Suppressor macrophage (primary cell): ENCODE measurements at places on chromosomes 16 and 17.

DNA sequence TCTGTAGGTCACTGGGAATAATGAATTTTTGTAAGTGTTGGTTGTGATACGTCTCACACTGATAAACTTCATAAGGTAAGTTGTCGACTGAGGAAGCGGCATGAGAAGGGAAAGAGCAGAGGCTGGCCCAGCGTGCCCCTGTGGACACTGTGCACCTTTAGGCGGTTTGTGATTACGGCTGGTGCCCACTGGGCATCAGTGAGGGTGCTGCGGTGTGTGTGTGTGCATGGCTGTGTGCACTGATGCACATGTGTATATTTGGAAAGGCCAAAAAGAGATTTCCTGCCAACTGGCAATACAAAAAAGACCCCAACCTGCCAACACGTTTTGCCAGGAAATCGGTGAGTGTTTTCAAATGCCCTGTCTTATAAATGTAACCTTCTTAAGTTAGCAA, 11.9 kb downstream of the IRF8 start:
- no peak for DNase-seq

GRCh38 chr17:59361916-59362810, 30.7 kb downstream of the YPEL2 start:
- DNase-seq = no peak

DNA sequence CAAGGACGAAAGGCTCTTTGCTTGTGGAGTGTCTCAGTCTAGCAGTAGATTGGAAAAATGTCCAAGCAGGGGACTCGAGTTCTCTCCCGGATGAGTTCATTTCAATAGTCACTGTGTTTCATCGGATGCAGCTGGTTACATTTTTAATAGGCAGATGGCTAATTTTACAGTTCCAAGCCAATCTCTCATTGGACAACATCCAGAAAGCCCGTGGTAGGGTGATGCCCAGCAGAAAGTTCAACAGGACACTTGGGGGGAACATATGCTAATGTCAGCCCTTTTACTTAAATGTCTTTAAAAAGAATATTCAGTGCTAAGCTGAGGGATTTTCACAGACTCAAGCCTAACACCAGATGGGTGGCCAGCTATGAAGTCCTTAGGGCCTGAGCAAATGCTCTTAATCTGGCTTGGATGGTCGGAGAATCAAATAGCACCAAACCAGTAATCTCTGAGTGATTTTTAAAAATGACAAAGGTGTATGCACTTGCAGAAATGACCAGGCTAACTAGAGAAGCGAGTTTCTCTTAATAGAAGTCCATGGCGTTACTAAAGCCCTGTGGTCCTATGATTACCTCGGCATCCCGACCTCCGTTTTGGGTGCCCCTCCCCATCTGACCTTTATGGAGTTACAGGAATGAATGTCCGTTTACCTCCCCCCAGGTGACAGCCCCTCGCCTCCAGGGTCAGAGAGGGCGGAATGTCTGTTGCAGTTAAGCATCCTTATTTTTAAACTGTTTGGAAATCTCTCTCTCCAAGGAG, 289.2 kb upstream of the SALL1 start:
- DNase-seq = no peak

DNA sequence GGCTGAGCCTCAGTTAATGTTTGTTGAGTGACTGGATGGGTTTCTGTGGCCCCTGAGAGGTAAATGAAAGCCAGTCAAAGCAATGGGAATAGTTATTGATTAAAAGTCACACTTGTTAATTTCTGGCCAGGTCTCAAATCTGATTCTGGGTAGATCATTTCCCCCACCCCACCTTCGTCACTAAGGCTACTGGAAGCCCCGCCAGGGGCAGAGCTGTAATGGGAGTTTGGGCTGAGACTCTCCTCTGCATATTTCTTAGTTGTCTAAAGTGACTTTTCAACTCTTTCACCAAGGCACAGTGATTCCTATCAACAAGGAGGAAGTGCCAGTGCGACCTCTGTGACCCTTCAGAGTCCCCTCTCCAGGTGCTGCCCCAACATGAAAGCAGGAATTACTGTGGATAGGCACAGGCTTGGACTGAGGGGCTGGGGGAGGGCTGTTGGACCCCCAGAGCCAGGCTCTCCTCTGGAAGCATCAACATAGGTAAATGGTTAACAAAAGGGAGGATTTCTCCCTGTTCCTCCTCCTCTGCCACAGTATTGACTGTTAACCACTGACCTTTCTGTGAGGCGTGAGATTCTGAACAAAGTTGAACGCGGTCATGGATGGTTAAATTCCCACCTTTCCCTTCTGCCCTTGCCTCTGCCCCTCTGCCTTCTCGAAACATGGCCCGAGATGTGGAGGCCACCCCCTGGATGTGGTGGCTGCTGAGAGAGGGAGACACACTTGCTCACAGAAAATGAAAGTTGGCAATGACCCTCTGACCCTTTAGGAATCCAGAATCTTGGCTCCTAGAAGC, 20.8 kb upstream of the TBX2 start:
- no peak for DNase-seq

DNA sequence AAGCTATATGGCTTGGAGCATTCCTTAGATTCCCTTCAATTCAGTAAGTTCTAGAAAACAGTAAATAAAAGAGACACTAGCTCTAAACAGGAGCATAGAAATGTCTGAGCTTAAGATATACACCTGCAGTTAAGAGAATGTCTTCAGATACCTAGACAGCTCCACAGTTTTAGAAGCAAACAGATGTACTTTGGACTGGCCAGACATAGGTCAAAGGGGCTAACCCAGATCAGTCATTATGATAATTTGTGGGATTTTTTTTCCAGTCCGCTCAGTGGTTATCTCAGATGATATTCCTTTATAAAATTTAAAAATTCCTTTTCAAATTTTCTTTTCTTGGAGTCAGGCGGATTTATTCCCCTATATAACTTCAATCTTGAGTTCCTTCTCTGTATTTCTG, 65.8 kb upstream of the RASL10B start:
- no peak for DNase-seq

DNA sequence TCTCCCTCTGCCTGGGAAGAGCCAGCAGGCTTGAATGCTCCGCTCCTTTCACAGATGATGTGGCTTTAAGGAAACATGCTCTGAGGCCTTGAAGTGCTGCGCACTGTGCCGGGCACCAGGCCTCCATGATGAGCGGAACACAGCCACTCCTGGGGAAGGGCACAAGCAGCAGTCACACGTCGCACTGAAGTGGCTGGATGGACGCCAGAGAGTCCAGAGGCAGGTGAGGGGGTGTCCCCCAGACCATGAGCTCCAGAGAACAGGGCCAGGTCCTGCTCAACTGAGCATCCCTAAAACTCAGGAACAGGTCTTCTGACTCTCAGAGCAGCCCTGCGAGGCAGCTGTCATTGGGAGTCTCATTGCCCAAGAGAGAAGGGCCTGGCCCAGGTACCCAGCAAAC, 35.6 kb downstream of the PEMT start:
- no peak for DNase-seq

DNA sequence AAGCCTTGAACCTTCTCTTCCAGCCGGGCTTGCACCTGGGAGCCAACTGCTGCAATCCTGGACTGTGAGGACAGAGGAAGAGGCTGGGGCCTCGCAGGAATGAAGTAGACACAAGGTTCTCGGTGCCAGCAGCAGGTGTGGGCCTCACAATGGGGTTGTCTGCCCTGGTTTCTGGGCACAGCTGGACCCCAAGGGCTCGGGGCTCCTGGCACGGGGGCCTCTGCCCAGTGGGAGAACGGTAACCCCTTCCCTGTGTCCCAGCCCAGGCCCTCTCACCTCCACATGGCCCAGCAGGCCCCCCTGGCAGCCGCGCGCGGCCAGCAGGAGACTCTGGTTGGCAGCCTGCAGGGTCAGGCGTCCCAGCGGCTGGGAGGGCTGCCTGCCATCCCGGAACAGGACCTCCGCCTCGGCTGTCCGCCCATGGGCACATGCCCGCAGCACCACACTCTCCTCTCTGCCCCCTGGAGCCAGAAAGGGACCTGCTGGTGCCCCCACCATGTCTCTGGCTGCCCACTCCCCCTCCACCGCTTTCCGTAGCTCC, 46.9 kb downstream of the RMI2 start:
- DNase-seq = no peak

DNA sequence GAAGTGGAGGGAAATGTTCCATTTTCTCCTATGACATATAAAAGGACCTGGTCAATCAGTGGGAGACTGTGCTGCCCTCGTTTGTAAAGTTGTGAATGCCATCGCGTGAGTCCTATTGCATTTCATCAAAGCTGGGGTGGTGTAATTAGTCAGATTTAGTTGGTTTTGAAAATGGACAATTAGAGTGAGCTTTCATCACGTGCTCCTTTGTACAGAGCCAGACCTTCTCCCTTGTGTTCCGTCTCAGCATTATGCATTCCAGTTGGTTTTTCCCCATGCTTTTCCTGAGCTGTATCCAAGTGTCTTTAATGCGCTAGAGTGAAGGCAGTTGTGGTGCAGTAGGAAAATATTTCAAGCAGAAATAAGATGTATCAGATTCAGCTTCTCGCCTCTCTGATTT, 10.4 kb downstream of the SEC14L1 start:
- DNase-seq = no peak

DNA sequence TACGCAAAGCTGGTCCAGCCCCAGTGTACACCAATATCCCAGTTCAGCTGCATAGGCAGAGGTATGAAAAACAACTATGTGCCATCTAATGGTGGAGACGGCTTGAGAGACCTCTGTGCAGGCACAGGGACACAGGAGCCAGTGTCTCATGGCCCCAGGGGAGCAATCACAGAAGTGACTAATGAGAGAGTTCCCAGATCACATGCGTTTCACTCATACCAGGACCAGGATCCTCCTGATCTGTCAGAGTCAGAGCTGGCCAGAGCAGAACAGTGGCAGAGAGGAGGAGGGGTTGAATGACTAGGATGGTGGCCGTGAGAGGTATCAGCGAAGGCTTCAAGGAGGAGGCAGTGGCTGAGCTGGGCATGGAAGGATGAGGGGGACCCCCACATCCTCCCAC, 41.1 kb downstream of the TMEM132E start:
- no peak for DNase-seq

- DNase-seq = peak; percentile 55
These were observed 21.9 kb downstream of the OMG start for GRCh38 chr17:31275116-31275515.

DNA sequence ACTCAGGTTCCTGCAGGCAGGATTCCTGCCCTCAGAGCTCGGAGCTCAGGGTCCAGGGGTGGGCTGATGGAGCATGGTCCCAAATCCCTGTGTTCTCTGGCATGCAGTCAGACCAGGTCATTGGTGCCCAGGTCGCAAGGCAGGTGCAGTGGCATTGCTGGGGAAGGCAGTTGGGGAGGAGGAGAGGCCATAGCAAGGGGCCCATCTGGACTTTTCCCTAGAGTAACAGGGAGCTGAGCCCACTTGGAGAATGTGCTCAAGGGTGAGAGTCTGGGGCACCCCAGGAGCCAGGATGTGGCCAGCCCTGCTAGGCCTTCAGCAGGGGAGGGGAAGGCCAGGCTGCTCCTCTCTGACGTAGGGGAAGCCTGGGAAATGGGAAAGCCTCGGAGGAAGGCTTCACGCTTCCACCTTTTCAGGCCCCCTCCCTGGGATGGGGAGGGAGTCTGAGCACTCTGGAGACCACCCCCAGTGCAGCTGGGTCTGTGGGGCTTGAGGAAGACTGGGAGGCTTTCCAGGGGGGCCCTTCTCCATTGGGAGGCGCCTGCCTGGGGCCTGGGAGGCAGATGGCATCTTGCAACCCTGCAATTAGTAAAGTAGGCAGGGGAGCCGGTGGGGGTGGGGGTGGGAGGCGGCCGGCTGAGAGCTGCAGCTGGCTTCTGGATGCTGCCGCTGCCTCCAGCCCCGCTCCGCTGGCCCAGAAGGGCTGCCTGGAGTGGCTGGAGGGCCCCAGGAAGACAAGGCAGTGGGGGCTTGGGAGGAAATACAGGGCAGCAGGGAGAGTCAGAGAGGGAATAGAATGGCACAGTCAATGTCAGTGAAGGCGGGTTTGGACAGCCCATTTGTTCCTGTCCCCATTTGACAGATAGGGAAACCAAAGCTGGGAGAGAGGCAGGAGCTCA, 21.1 kb upstream of the DOK4 start:
- no peak for DNase-seq

DNA sequence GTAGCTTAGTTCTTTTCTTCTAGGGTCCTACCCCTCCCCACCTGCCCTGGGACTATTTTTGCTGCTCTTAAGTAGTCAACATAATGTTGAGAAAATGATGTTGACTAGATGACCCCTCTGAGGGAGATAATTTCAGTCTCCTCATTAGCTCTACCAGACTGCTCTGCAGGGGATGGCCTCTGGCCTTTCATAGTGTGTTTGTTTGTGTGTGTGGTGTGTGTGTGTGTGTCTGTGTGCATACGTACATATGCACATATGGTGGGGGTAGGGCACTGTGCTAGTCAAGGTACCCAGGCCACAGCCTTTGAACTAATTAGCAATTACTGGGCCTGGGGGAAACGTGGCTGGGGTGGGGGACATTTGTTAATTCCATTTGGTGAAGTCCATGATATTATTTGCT, 254.0 kb downstream of the SHISA9 start:
- no peak for DNase-seq

- DNase-seq = peak; percentile 92
These were observed 3.3 kb upstream of the HOXB8 start for GRCh38 chr17:48618256-48618896.

DNA sequence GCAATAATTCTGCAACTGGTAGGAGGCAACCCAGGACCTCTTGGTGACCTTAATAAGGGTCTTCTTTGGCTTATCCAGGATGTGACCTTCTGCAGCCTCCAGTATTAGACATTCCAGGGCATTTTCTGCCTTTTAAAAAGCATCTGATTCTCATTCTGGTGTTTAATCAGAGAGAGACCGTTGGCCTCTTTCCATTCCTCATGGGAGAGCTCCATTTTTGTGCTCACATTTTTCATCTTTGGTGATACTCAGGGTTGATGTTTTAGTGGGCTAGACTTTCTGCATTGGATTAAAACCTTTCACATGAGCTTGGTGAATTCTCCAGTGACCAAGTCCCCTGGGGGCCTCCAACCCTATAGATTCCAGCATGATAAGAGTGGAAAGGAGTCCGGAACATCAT, 150.2 kb upstream of the CACNG5 start:
- no peak for DNase-seq

DNA sequence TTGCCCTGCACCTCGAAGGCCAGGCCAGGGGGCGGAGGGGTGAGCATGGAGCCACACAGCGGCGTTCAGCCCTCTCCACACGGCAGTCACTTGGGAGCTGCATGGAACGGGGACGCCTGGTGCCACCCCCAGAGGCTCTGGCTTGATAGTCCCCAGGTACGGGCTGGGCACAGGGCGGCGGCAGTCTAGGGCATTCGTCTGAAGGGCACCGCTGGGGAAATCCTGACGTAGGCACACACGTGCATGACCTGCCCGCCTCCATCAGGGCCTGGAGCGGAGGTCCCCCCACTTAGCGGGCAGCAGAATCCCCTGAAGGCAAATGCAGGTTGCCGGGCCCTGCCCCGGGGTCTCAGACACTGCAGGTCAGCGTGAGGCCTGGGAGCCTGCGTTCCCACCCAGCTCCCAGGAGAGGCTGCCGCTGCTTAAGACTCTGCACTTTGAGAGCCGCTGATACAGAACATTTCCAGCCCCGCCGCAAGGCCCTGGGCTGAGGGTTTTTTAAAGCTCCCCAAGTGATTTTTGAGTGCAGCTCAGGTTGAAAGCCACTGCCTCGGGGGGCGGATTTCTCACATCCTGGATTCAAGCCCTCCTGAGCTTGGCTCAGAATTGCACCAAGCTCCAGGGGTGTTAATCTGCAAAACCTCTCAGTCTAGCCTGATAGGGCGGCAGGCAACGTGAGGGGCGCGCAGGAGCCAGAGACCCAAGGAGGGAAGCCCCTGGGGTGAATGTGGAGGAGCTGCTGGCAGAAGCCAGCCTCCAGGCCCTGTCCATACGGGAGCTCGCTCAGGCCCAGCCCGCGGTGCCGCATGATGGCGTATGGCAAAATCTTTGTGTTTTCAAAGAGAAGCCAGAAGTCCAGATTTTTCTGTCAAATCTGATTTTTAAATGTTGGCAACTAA, 182.3 kb upstream of the GSE1 start:
- DNase-seq = no peak
